ENCODE measurements at places on chromosomes 12 and 14.

DNA sequence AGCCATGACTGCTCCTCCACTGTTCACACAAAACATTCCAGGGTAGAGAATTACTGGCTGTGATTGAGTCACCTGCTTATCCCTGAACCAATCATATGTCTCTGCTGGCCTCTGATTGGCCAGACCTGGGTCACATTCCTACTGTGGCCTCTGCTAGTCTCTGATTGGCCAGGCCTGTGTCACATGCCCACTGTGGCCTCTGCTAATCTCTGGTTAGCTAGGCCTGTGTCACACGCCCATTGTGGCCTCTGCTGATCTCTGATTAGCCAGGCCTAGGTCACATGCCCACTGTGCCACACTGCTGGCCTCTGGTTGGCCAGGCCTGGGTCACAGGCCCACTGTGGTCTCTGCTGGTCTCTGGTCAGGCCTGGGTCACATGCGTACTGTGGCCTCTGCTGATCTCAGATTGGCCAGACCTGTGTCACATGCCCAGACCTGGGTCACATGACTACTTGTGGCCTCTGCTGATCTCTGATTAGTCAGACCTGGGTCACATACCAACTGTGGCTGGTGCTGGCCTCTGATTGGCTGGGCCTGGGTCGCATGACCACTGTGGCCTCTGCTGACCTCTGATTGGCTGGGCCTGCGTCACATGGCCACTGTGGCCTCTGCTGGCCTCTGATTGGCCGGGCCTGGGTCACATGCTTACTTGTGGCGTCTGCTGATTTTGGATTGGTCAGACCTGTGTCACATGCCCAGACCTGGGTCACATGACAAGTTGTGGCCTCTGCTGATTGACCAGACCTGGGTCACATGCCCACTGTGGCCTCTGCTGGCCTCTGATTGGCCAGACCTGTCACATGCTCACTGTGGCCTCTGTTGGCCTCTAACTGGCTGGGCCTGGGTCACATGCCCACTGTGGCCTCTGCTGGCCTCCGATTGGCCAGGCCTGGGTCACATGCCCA, 251.6 kb downstream of the SLC15A4 start:
- DNase-seq = no peak

- no peak for DNase-seq
Observed at GRCh38 chr12:57607958-57608663, 3.1 kb upstream of the ARHGEF25 start.

DNA sequence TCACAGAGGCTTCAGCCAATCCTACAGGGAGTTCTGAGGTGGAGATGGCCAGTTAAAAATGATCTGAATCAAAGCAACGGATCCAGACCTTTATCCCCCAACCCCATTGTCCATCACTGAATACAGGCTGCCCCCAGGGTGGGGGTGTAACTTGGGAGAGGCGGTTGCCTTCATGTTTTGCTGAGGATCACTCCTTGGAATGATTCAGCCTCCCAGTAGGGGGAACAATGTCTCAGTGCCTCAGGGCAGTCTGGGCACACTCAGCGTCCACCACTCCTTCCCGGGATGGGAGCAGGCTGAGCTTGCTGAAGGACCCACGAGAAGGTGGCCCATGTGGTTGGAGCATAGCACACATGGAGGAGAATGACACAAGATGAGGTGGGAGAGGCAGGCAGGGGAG, 60.2 kb downstream of the RFX4 start:
- DNase-seq = no peak

DNA sequence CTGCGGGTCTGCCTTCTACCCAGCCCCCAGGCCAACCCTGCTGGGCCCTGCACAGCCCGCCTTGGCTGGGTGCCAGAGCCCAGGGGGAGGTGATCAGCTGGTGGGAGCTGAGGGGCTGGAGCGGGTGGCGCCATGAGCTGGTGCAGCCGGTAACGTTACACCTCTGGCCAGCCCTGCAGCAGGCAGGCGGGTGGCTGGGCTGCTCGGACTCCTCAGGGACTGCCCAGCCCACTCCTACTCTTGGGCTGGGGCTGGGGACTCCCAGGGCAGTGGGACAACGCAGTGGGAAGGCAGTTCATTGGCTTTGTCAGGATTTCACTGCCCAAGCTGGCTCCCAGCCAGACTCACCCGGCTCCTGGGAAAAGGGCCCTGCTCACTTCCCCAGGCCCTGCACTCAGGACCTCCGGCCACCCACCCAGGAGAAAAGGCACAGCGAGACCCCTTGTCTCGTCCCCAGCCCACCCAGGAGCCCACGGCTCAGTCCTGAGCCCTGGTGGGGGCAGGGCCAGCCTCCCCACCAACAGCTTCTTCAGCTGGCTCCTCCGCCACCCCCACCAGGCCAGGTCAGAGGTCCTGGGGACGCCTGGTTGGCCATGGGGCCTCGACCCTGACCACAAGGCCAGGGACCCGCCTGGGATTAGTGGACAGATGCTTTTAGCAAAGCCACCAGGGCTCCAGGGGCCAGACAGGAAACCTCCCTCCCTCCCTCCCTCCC, 1.0 kb downstream of the PGF start:
- DNase-seq = no peak

DNA sequence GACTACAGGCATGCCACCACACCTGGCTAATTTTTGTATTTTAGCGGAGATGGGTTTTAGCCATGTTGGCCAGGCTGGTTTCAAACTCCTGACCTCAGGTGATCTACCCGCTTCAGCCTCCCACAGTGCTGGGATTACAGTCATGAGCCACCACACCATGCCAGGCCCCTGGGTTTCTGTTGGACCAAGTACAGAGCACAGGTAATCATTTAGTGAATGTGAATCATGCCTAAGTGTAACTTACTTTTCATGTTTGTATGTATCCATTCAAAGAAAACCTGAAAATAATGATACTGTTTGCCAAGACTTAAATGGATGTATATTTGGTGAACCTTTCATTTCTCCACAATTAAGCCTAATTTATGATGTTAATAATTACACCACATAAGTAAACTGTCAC, 65.9 kb downstream of the FGD6 start:
- DNase-seq = no peak

All from CD8-positive, alpha-beta T cell (primary cell).